ENCODE measurements at places on chromosomes 2 and 18. TPM values are rescaled to one million over a fixed set of nuclear protein-coding genes. Genes with fewer than 3 reads are reported as not detected.
A peak's percentile ranks its signal among the peaks of the same experiment; 100 is the strongest.

Gene HOXD13
- not detected for total RNA-seq

- H3K27me3 ChIP-seq = no peaks in the 10 kb centered on the region
- no peak for DNase-seq
- no peaks in the 10 kb centered on the region for H3K4me1 ChIP-seq
- H3K4me3 ChIP-seq = no peak overlapping the region
- H3K27ac ChIP-seq = no peak overlapping the region
Measured at GRCh38 chr2:229371086-229371485, 100.0 kb upstream of the PID1 start.

- peak overlapping the region; percentile 63 for H3K27ac ChIP-seq
- peaks cover 44% of the 10 kb centered on the region for H3K36me3 ChIP-seq
- no peak for DNase-seq
- peak overlapping the region; percentile 46 for H3K4me3 ChIP-seq
- H3K4me1 ChIP-seq = peaks cover 63% of the 10 kb centered on the region
Measured at GRCh38 chr2:74849228-74849892, 15.4 kb downstream of the HK2 start.

- H3K4me3 ChIP-seq = no peak overlapping the region
- no peak overlapping the region for H3K27ac ChIP-seq
- DNase-seq = no peak
- peaks cover 37% of the 10 kb centered on the region for H3K27me3 ChIP-seq
- H3K36me3 ChIP-seq = no peaks in the 10 kb centered on the region
Measured at GRCh38 chr2:32949260-32949659, 2.5 kb downstream of the LTBP1 start.

DNA sequence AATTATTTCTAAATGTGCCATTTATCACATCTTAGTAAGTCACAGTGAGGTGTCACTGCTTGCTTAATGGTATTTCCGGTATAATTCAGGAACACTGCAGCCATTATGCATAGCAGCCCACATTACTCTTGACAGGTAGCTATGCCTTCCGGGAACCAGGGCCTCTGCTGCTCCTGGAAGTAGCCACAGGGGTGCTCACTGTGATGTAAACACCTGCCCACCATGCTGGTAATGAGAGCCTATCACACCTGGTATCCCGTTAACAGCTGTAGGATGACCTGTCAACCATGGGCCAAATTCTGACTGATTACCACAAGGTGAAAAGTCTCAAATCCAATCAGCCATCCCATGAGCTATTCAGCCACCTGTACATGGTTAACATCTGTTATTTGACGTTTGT lies 647.0 kb upstream of the NXPH2 start:
- no peak overlapping the region for H3K4me3 ChIP-seq
- H3K27ac ChIP-seq = no peak overlapping the region
- H3K36me3 ChIP-seq = no peaks in the 10 kb centered on the region
- no peak for DNase-seq
- no peaks in the 10 kb centered on the region for H3K27me3 ChIP-seq
